ENCODE measurements at places on chromosomes 7 and 10.

GRCh38 chr10:69676301-69676700 lies 46.3 kb downstream of the FAM241B start:
- no peak for DNase-seq

GRCh38 chr10:58115218-58116050 lies 152.3 kb downstream of the IPMK start:
- DNase-seq: no peak

- peak; percentile 42 for DNase-seq
Observed at GRCh38 chr10:69449841-69450240, 1.4 kb upstream of the TSPAN15 start.

DNA sequence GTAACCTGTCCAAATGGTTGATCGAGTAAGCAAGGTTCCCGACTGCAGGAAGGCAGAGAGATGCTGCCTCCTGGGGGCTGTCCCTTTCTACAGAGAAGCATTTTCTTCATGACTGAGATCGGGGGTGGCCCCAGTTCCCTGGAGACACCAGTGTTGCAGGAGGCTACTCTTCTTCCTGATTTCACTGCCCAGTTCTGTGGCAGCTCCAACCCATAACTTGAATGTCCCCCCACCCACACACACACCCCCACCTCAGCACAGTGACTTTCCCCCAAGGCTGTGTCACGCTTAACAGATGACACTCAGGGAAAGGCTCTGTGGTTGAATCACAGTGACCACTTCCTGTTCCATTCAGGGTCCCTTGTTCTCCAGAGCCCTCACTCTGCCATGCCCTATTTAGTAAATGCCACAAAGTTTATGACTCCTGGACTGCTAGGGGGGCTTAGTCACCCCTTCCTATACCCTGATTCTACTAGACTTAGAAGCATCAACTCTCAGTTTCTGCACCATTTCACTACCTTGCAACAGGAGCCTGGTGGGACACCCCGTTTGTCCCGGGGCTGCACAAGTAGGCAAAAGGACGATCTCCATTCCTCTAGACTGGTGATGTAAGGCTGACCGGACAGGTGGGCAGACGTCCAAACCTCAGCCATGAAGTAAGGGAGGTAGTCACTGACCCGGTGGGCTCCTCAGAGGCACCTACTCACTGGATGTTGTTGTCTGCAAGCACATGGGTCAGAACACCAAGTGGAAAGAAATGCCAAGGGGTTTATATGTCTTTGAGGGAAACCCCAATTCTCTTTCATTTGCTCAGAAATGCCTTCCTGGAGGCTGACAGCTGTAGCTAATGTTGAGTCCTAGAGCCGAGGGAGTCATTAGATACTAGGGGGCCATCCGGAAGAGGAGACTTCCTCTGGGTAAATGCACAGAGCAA lies 31.3 kb upstream of the SMC3 start:
- no peak for DNase-seq

DNA sequence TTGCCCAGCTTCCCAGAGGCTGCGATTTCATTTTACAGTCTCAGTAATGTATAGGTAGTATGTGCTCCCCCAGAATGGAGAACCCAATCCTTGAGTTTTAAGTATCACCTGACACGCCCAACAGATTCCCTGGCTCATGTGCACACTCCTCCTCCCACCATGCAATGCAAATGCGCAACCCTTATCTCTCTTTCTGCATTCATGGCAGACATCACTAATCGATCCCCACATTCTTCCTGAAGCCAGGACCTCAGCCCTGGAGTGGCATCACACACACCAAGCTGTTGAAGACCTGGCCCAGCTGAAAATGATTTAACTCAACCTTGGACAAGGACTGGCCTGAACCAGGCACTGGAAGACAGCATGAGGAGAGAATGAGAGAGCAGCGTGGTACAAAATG lies 68.4 kb downstream of the ZRANB1 start:
- DNase-seq: no peak
